ENCODE measurements at places on chromosomes 3 and 15.

GRCh38 chr3:30681649-30682211 lies 75.3 kb downstream of the TGFBR2 start:
- DNase-seq = no peak

GRCh38 chr3:50423543-50423942 lies 64.2 kb upstream of the TMEM115 start:
- no peak for DNase-seq

GRCh38 chr15:77659350-77660321 lies 26.9 kb upstream of the LINGO1 start:
- DNase-seq = peak; percentile 98

- no peak for DNase-seq
These were observed 140.5 kb downstream of the SEMA6D start for GRCh38 chr15:47857776-47858167.

DNA sequence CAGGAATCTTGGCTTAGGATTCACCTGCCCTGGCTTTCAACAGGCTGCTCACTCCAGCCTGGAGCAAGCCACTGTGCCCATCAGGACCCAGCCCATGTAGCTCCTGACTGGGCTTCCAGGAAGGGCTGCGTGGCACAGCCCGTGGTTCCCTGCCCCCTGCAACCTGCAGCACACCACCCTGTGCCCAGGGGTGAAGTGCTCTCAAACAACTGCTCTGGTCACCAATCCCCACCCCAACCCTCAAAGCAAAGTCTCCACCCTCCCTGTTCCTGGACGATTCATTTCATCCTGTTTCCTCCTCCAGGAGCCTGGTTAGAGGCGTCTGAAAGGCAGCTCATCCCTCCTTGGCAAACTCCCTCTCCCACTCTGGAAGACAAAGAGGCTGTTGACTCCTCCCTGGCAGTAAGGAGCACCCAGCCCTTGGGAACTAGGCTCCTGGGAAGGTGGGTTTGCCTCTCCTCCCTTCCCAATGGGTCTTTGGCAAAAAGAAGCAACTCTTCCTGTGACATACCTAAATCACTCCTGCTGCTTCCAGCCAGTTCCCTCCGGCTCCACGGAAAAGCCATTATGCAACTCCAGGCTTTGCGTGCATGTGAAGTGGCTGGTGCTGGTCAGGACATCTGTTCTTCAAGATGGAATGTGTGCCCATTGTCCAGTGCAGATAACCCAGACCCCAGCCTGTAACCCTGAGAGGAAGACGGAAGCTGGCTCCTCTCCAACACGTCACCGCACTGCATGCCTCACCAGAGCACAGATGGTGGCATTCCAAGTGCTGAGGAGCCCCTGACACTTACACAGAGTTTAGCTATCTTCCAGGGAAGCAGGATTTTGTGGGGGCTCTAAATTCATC lies 29.1 kb upstream of the VIPR1 start:
- DNase-seq = no peak

DNA sequence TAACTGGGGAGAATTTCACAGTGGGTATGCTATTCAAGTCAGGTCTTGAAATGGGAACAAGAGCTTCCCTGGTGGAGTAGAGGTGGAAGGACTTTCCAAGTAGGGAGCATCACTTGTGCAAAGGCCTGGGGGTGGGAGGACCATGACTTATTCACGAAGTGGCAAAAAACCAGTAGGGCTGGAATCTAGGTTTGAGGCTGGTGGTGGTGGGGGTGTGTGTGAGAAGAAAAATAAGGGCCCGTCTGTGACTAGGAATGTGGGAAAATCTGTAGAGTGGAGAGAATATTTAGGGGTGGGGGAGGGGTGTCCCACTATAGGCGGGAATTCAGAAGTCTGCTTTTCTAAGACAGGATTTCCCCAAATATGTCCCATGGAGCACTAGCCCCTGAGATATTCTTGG lies 271.9 kb upstream of the TBL1XR1 start:
- DNase-seq = no peak

- DNase-seq = no peak
These were observed 46.2 kb downstream of the CCDC12 start for GRCh38 chr3:46930166-46930944.

DNA sequence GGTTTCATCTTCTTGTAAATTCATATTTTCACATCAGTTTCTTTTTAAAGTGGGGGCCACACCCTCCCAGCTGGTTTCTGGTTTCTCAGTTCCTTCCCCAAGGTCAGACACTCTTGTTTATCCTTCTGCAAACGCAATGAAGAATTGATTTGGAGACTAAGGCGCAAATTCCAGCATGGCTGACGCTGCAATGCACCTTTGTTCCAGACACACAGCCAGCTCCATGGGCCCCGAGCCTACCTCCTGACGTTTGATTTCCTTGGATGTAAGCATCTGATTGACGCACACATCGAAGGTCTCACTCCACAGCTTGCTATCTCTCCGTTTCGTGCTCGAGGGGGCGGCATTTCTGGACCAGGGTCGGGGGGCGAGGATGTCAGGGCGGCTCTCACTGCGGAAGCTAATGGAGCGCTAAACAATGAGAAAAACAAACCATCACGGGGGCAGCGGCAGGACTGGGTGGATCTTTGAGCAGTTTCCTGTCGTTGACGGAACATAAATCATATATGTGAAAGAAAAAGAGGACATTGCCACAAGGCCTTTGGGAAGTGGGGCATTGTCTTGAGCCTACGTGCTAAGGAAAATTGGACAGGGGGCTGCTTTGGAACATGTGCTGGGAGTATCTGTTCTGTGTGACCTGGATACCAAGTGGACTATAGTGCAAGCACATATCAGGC lies 46.9 kb downstream of the ARHGEF3 start:
- no peak for DNase-seq

DNA sequence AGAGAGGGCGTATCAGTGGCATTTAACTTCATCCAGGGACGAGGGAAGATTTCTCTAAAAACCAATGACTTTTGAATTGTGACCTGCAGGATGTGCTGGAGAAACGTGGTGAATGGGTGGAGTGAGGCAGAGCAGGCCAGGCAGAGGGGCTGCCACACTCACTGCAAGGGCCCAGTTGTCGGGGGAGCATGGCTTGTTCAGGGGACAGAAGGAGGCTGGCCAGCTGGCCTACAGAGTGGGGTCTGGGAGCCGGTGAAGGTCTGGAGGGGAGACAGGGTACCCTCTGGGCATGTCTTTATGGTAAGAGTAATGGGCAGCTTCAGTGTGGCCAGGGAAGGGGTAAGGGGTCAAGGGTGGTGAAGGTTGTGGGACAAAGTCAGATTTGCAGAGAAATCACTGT lies 225.2 kb upstream of the RGMA start:
- no peak for DNase-seq

DNA sequence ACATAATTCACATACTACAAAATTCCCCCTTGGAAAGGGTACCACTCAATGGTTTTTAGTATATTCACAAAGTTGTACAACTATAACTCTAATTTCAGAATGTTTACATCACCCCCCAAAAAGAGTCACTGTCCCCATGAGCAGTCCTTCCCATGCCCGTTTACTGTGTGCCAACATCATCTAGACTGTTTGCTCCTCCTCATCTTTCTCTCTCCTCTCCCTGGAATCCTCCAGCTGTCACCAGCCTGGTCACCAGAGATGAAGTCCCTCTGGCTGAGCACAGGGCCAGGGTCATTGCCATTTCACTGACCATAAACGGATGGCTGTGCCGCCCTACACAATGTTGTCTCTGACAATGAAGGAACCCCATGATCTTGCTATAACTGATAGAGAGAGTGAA lies 45.2 kb downstream of the C2CD4B start:
- DNase-seq = no peak

- peak; percentile 56 for DNase-seq
These were observed 13.3 kb upstream of the ATP13A5 start for GRCh38 chr3:193391902-193392301.

GRCh38 chr15:52804526-52805081 lies 14.5 kb upstream of the ONECUT1 start:
- no peak for DNase-seq

DNA sequence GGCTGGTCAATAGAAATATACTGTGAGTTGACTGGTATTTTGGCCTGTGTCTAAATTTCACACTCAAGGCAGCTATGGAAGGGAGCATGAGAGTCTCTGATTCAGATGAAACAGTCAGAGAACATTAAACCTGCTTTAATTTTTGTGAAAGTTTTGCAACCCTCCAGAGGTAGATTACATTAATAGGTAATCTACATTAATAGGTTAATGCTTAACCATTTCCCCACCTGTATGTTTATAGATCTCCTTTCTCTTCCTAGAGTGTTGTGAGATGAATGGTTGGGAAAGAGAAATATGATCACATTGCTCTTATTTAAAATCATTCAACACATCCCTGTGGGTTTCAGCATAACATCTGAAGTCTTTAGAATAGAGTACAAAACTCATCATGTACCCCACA lies 586.9 kb upstream of the DPPA4 start:
- DNase-seq = no peak

DNA sequence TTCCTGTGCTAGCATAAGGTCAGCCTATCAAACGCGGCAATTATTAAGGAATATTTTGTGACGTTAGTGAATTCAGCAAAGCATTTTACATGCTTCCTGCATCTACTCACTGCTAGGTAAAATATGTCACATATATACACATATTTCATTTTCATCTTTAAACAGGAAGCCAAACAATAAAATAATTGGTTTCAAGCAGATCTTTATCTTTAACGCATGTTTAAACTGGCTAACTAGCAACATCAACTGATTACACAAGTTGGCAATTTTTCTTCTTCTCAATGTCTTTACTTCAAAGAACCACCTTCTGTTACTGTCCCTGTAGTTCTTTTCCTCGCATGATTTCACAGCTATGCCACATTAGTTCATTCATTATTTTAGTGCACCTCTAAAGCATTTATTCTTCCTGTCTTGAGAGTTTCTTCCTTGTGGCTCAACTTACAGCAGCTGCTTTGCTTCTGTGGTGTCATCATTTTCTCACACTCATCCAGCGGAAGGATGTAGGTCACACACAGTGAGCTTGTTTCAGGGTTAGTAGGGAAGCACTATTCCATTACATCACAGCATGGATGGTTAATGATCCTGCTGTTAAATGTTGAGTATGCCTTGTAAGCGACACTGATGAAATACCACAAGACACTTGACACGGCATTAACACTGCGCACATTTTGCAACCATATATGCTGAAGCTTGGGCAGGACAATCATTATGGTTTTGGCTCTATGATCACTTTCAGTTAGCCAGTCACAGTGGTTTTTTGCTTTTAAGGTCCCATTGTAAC lies 2.3 kb upstream of the BCHE start:
- DNase-seq = no peak

GRCh38 chr15:47794252-47794914 lies 77.1 kb downstream of the SEMA6D start:
- DNase-seq = no peak

DNA sequence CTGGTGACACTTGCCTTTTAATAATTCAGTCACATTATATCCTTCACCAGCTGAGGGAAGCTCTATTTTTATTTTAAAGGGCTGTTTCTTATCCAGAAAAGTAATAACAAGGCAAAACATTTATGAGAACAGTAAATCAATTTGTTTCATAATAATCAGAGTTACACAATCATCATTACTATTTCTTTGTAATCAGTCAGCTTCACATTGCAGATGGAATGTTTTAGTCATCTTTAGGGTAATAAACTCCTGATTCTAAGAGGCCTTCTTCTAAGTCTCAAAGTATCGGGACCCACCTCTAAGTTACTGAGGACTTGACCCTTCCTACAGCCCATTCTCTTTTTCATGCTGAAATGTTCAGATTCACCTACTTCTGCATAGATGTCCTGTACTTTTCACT lies 298.3 kb upstream of the TGFBR2 start:
- no peak for DNase-seq

DNA sequence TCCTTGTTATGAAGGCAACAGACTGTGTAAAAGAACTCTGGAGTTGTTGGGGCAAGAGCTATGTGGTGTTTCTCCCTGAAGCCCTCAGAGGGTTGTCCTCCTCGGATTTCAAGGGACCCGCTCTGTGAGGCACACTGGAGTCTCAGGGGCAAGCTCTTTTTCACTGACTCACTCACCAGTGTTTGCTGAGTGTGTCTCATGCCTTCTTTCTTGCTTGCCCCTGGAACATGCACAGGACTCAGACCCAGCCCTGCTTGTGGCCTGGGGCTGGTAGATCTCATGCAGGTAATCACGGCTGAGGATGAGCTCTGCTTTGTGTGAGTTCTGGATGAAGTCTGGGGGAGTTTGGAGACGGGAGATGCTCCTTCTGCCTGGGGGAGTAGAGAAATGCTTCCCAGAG lies 93.7 kb downstream of the CACNA1D start:
- no peak for DNase-seq

GRCh38 chr15:50180091-50180490 lies 1.9 kb upstream of the SLC27A2 start:
- DNase-seq = no peak

DNA sequence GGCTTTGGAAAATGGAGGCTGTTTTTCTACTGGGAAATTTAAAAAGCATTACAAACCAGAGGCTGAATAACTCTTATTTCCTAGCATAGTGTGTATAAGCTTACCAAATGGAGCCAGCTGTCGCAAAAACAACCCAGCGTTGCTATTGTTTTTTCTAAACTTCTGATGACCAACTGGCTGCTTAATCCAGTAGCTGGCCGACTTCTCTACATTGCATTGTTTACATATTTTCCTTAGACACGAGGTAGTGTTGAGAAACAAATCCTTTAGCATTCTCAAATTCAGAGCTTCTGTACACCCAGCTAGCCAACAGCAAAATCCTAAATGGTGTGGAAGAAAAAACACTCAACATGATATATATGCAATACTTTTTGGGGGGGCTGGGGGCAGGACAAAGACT lies 161.0 kb upstream of the ADAMTS9 start:
- no peak for DNase-seq

DNA sequence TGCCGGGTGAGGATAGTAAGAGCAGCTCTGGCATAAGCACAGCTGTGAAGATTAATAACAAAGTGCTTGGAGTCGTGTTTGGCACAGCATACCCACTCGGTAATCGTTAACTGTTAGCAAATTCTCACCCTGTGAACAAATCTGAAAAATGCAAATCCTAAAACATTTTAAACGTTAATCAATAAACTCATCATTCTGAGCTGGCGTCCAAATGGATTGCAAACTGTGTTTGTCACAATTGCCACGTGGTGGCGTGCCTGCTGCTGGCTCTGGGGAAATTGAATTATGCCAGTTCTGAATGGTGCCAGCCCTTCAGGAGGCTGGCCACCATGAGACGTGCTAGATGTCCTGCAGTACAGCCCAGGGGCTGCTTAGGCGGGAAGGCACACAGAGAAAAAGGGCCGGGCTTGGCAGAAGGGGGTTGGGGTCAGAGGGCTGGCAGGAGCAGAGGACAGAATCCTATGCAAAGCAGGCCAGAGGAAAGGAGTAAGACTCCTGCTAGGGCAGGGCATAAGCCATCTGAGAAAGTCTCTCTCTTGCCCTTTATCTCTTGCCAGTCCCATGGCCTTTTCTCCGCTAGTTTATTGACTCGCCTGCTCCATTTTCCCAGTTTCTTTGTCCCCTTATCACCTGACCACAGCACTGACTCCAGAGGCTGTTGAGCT lies 22.1 kb upstream of the POLG start:
- DNase-seq = no peak

DNA sequence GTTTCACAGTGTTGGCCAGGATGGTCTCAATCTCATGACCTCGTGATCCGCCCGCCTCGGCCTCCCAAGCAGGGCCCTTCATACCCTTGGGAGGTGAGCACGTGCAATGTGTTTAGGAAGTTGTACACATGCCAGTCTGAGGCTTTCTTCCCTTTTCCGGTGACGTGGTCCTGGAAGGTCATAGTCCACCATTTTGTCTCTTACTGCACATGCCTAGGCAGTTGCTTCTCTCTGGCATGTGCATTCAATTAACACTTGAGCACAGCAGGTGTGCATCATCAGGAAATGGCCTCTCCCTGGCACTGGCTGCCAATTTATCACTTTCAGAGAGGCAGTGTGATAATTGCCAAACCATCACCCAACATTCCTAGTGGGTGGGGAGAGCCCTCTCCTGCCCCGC lies 21.7 kb upstream of the SELENOK start:
- no peak for DNase-seq

GRCh38 chr15:93087825-93088199 lies 1.2 kb downstream of the RGMA start:
- peak; percentile 71 for DNase-seq
